ENCODE measurements at places on chromosomes 6 and 20.

- peak; percentile 89 for DNase-seq
These were observed 94.6 kb downstream of the ARMC2 start for GRCh38 chr6:108942556-108943492.

GRCh38 chr20:8757146-8757545 is 311.7 kb upstream of the PLCB4 start:
- DNase-seq, result no peak

DNA sequence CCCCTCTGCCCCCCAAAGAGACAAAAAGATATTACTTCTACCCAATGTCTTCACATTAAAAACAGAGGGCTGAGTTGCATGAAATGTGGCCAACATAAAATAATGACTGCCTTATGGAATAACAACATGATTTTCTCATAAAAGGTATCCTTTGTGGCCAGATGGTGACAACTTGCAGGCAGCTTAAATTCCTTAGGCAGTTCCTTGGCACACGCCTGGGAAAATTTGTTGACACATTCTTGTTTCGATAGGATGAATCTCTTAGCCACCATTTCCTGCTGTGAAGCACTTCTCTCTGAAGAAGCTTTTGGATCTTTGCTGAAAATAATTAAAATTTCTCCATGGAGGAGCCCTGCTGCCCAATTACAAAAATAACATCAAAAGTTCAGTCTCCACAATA is 109.0 kb upstream of the COL21A1 start:
- no peak for DNase-seq

- DNase-seq, result no peak
These were observed 13.9 kb downstream of the CRISP3 start for GRCh38 chr6:49730251-49730650.

All from activated CD4-positive, alpha-beta T cell treated with anti-CD3 and anti-CD28 coated beads, Interleukin-2, amount 10 ng/mL, durations not matched to agents 24 days and 14 days (primary cell).